ENCODE measurements at places on chromosomes 3 and 15.

GRCh38 chr3:100879195-100879810, 113.9 kb downstream of the ABI3BP start:
- DNase-seq = no peak

DNA sequence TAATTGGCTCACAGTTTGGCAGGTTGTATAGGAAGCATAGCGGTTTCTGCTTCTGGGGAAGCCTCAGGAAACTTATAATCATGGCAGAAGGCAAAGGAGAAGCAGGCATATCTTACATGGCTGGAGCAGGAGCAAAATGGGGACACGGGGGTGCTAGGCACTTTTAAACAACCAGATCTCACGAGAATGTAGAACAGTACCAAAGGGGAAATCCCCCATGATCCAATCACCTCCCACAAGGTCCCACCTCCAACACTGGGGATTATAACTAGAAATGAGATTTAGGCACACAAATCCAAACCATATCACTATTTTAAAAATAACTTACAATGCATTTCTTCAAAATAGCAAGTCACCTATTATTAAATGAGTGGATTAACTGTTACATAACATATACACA, 47.1 kb upstream of the ANKRD28 start:
- DNase-seq = no peak

DNA sequence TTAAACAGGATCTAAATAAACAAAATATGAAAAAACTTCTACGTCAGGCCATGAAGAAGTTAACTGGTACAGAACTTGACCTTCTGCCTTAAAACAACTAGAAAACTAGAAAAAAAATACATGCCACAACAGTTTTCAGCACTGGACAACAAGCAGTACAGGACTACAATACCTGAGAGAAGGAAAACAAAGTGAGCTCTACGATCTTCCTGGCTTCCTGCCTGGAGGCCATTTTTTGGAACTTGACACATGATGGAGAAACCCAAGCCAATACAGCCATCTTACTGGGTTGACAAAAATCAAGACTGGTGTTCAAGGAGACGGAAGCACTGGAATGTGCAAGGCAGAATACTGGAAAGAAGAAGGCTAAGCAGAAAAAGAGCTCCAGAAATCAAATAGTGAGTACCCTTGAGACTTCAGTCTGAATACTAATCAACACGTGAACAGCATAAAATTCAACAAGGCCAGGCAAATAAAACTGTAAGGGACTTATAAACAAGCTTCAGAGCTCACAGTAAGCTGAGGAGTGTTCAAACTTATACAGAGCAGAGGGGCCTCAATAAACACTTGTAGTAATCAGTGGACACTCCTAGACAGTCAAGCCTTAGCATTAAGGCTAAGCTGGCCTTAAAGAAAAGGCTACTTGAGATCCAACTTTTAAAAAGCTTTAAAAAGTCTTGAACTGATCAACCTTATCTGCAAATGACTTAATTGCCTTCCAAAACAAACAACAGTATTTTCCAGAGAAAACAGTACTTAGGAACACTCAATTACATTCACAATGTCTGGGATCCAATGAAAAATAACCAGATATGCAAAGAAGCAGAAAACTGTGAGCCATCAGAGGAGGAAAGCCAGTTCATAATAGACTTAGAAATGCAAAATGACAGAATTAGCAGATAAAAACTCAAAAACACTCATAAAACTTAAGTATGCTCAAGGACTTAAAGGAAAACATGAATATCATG, 63.2 kb downstream of the DLG1 start:
- no peak for DNase-seq

DNA sequence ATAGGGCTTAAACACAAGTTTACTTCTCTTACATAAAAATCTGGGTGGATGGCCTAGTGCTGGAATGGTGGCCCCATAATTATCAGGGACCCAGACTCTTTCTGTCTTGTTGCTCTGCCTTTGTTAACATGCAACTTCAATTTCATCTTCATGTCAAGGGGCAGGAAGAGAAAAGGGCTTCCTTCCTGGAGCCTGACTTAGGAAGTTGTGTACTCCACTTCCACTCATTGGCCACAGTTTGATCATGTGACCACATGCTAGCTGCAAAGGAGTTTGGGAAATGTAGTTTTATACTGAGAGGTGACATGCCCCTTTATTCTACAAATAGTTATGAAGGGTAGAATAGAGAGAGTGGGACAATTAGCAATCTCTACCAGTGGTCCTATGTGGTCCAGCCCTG, 39.3 kb downstream of the RHCG start:
- DNase-seq = peak; percentile 53

- DNase-seq = no peak
Observed at GRCh38 chr3:125154800-125155269, 57.7 kb downstream of the SLC12A8 start.

DNA sequence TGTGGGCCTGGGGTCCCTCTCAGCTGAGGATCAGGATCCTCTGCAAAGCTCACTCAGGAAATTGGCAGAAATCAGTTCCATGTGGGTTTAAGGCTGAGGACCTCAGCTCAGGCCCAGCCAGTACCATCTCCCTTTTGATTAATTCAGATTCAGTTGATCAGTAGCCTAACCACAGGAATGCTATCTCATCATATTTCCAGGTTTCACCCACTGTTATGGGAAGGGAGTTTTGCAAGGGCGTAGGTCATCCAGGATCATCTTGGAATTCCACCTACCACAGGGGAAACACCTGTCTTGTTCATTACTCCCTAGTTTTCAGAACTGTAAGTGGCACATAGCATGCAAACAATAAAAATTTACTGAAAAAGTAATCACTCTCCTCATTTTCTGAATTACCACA, 399.5 kb upstream of the CNTN3 start:
- no peak for DNase-seq

GRCh38 chr3:194691481-194692283, 6.0 kb downstream of the FAM43A start:
- DNase-seq = no peak

GRCh38 chr15:63463793-63464192, 40.6 kb upstream of the USP3 start:
- DNase-seq = no peak

- DNase-seq = no peak
Observed at GRCh38 chr3:34408088-34408487, 609.7 kb downstream of the PDCD6IP start.

GRCh38 chr3:161977063-161977462, 480.5 kb downstream of the OTOL1 start:
- no peak for DNase-seq

DNA sequence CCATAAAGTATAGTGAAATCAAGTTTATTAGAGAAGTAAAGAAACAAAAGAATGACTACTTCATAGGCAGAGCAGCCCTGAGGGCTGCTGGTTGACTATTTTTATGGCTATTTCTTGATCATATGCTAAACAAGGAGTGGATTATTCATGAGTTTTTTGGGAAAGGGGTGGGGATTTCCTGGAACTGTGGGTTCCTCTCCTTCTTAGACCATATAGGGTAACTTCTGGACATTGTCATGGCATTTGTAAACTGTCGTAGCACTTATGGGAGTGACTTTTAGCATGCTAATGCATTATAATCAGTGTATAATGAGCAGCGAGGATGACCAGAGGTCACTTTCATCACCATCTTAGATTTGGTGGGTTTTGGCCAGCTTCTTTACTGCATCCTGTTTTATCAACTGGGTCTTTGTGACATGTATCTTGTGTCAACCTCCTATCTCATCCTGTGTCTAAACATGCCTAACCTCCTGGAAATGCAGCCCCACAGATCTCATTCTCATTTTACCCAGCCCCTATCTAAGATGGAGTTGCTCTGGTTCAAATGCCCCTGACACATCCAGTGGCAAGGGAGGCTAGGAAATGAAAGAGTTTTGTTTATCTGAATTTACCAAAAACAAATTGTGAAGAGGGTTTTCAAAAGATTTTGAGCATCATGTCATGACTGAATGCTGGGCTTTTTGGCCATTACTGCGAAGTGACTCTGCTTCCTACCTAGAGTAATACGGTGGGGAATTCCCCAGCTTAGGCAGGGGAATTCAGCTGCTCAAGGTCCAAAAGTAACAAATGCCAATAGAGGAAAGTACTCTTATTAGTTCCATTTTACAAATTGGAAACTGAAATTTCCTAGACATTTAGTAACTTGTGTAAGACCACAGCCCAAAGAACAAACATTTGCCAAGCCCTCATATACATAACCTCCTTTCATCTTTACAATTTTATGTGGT, 6.2 kb upstream of the SPSB4 start:
- no peak for DNase-seq

DNA sequence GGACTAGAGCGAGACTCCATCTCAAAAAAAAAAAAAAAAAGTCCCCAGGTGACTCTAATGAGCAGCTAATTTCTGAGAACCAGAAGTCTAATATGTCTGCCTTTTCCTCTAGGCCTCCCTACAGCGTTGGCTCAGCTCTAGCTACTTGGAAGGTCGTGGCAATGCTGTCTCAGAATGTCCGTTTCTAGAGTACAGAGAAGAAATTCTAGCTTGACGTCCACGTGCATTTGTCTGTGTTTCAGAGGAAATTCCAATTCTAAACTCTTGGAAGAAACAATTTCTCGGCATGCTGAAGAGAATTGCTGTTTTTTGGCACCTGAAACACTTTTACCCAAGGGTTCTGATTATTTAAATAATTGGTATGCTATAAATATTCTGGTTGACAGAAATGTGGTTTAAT, 78.8 kb downstream of the SOX2 start:
- DNase-seq = no peak

All from 8988T (cell line).